NCI-H748 treated with DMSO at 0.1 percent for 48 hours (cell line): ENCODE measurements at places on chromosomes 5 and 9.

DNA sequence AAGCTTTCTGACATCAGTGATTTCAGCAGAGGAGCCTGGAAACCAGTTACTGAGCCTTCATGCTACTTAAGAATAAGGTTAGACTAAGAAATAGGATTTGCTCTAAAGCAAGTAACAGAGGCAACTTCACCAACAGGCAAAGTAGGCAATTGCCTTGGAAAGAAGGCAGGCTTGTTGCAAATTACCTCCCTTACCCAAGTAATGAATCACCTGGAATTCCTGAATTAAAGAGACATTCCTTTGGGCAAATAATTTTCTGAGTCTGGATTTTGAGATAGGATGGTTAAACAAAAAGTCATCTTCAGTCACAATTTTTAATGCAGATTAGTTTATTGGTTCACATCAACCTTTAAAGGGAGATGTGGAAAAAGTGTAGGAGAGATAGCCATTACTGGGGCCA, 92.8 kb downstream of the ITGA1 start:
- DNase-seq = no peak

DNA sequence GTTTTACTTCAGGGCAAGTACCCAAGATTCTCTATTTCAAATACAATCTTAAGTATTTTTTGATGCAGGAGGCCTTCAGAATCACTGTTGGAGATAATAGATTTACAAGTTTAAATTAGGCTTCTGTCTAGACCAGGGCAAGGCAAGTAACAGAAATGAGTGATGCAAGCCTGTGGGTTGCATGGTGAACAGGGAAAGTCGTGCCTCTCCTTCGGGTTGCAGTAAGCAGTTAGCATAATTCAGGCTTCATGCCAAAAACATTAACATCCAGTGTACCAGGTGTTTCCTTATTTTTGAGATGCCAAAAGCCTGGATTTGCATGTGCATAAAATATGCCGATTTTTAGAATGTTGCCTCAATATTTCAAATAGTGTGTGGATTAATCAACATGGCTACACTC, 369.0 kb downstream of the CAAP1 start:
- no peak for DNase-seq

GRCh38 chr5:81820863-81821262, 70.0 kb upstream of the SSBP2 start:
- no peak for DNase-seq

DNA sequence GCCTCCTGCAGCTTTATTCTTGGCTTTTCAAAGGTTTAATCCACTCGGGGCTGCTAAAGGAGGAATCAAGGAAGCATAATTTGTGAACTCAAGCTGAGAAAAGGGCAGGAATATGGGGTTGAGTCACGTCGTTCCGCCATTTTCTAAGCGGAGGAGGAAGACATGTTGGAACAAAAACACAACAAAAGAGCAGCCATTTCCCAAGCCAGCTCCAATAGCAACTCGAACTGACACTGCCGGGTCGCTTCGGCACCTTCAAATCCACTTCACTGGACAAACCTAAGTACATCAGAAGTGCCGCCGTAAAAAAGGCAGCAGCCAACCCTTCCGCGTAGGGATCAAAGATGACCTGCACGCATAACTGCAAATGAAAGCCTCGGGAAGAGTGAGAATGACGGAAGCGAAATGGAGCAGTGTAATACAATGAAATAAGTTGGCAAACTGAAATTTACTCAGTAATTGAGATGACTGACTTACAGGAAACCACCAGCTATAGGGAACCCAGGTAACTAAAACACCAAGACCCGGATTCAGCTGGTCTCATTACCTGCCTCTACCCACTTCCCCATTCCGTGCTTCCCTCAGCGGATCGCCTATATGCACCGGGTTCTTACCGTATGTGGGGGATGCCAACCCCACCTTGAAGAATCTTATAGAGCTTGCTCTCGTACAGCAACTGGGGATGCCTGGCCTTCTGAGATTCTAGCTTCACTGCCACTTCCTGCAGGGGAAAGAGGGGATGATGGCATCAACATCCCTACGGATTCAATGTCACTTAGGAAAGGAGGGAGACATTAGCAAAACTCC, 1.6 kb downstream of the CSNK1A1 start:
- DNase-seq = peak; percentile 20

DNA sequence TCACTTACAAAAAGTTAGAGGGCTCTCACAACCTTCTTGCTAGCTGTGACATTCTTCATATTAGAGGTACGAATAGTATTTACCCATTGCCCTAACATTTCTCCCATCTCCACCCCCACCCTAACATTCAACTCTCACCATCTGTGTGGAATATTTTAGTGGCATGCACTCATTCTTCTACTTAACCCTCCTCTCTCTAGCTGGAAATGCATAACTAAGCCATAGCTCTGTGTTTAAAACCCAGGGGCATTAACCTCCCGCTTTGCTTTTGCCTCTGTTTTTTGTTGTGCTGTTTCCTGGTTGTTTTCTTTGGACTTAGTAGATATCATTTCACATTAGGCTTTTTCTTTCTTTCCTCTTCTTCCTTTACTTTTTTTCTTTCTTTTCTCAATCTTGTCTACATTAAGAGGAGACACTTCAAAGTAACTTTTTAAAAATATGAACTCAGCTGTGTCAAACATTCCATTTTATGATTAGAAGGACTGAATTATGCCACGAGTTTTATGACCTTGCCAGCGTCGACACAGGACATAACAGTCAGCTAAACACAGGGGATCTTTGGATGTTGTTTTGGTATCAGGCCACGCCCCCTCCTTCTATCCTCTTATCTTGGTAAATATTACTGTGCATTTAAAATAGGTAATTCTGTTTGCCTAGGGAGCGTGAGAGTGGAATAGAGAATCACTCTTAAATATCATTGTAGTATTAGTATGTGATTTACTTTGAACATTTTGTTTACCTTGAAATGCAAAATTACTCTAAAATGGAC, 236.0 kb downstream of the CD180 start:
- peak; percentile 90 for DNase-seq

DNA sequence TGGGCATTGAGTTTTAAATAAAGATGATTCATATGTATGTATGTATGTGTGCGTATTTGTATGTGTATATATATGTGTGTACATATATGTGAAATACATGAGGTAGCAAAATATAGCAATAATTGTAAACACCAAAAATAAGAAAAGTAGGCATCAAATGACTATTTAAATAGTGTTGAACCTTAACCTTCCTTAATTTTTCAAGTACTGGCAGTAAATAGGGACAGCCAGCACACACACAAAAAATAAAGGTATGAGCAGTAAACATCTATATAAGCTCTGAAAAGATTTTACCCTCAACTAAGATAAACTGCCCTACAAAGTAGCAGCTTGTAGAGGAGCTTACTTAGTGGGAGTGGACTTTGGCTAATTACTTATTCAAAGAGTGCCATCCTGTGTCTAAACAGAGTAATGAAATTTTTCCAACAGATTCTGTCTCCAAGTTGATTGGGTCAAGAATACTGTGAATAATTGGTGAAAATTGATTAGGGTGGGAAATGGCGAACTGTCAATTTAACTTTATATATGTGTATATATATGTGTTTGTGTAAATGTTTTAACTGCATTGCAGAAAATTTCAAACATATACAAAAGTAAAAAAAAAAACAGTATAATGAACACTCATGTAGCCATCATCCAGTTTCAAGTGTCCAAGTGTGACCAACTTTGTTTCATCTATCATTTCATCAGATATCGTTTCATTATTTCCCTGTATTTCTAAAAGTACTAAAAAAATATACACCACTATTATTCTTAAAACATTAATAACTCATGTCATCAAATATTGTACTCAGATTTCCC, 2.0 kb upstream of the ADAMTS6 start:
- peak; percentile 75 for DNase-seq

- DNase-seq = no peak
These were observed 28.0 kb downstream of the MARCHF3 start for GRCh38 chr5:127002390-127002789.

- DNase-seq = no peak
These were observed 68.1 kb upstream of the TMEM252 start for GRCh38 chr9:68608763-68609162.

GRCh38 chr9:97501177-97501971, at the start of gene TMOD1:
TMOD1 (plus strand) TSS chr9:97501666; CDS start chr9:97524189, 22,523 bp downstream.
- DNase-seq = peak; percentile 61

DNA sequence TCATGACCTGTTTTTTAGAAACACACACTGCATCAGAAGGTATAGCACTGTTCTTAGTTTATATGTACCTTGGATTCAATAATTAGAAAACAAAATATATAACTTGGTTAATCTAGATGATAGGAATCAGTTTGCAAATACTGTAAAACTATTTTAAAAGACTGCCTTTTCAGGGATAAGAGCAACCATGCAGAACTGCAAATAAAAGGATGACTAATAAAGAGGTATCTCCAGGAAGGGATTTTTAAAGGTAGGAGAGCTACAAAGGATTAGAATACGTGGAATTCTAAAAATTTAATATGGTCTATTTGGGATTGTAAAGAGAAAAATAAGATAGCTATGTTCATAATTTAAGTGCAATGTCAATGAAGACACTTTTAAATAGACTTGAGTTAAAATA, 9.4 kb downstream of the GABRA1 start:
- no peak for DNase-seq

GRCh38 chr9:101860920-101861319, 122.5 kb upstream of the GRIN3A start:
- DNase-seq = no peak

- DNase-seq = no peak
These were observed 62.1 kb upstream of the VLDLR start for GRCh38 chr9:2559192-2560152.

DNA sequence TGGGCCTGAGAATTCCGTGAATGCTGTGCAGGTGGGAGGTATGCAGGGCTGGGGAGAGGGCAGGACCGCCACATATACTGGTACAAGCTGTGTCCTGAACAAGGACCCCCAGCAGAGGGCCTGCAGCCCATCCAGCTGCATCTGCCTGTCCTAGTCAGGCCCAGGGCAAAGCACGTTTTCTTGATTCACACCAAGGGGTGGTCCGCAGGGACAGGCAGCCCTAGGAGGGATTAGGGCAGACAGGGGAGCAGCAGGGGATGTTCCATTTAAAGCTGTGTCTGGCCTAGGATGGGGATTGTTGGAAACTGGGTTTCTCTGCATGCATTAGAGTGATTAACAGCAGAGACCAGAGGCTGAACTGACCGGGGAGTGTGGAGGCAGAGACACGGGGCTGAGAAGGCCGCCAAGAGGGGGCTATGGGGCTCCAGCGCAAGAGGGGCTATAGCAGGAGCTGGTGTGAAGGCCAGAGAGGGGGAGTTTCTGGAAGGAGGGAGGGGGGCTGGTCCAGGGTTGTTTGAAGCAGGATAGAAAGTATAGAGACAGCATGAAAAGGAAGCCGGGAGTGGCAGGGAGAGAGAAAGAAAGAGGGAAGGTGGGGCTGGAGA, 2.7 kb downstream of the GRM6 start:
- DNase-seq = no peak

- no peak for DNase-seq
These were observed 84.3 kb upstream of the SHB start for GRCh38 chr9:38153152-38153909.
